Fibroblast of skin of scalp (primary cell): ENCODE measurements at places on chromosomes 16 and 17.

DNA sequence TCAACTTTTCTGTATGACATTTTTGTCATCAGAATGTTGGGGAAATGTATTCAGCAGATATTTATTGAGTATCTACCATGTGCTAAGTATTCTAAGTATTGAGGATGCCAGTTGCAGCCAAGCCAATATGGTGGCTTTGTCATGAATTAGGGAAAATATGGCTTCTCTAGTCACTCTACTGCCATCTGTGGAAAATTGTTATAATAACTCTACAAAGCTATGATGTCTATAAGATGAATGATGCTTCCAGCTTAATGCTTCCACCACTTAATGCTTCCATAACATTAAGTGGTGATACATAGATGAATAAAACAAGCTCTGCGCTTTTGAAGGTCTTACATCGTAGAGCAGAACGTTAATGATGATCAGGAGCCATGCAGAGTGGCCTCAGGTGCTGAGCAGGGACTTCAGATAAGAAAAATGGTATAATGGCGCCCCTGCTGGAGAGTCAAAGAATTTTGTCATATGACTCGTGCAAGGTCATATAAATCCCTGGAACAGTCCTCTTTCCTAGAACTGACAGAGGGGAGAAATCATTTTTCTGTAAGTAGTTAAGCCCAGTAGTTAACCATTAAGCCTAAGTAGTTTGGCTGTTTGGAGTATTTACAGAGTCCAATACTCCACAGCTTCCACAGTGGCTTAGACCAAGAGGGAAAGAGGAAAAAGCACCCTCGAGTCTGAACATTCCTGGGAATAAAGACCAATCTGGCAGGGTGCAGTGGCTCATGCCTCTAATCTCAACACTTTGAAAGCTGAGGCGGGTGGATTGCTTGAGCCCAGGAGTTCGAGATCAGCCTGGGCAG is 2.7 kb upstream of the TMIGD1 start:
- DNase-seq, result peak; percentile 42

- peak; percentile 62 for DNase-seq
Observed at GRCh38 chr17:55513885-55514590, 2.8 kb upstream of the SMIM36 start.

- DNase-seq, result no peak
Observed at GRCh38 chr16:55477736-55478135, 1.3 kb upstream of the MMP2 start.

GRCh38 chr17:80315517-80316182 is 55.0 kb downstream of the RNF213 start:
- no peak for DNase-seq

DNA sequence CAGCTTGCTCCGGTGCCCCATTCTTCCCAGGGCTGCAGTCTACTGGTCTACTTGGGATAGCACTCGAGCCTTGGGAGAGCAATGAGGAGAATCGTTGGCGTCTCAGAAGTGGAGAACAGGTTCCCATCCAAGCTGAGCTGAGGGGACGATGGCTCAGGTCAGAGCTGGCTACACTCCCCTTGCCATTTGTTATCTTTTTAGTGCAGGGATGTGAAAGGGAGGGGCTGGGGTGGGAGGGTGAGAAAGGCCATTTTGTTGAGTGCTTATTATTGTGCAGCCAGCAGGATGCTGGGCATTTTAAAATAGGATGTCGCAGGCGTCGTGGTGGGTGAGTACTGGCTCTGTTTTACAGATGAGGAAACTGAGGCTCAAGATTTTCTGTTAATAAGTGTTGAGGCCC is 410.8 kb downstream of the SNX29 start:
- DNase-seq, result no peak

DNA sequence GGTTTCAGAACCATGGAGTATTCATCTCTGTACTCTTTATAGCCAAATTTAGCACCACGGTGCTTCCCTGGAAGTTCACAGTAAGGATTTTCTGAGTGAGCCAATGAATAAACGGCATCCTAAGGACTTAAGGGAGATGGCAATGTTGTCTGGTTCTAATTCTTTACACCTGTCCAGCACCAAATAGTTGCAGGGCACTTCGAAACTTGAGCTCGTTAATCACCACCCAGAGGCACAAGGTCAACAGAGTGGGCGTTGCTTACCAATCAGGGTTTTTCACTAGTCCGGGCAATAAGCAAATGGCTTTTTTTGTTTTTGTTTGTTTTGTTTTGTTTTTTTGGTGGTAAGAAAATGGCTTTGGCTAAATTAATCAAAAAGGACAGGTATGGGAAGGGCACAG is 28.2 kb upstream of the TMEM220 start:
- no peak for DNase-seq

GRCh38 chr17:34720760-34721159 is 141.4 kb downstream of the TMEM132E start:
- no peak for DNase-seq

DNA sequence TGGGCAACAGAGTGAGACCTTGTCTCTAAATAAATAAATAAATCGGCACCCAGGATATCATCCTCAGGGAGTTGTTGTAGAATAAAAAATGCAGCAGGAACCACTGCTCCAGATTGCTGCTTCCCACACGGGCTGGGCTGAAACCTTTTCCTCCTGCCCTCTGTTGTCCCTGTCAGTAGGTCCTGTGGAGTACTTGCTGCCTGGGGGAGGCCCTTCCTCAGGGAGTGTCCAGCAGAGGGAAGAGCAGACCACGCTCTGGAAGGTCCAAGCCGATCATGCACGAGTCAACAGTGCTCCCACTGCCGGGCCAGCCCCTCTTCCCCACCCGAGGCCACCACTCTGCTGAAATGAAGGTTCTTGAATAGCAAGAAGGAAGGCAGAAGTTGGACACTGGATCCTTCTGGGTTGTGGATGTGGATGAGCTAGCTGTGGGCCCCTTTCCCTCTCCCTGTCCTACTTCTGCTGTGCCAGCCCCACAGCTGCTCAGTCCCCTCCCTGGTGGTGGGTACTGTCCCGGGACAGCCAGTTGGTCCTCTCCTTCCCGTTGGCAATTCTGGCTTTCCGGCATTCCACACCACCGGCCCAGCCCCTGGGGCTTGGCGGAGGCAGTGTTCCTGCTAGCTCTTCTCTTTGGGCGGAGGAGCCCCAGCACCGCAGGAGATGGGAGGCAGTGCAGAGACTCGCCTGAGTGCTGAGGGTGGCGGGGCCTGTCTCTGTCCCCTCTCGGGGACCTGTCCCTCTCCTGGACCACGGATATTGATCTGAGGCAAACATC is 10.8 kb downstream of the CDK5R1 start:
- peak; percentile 56 for DNase-seq

DNA sequence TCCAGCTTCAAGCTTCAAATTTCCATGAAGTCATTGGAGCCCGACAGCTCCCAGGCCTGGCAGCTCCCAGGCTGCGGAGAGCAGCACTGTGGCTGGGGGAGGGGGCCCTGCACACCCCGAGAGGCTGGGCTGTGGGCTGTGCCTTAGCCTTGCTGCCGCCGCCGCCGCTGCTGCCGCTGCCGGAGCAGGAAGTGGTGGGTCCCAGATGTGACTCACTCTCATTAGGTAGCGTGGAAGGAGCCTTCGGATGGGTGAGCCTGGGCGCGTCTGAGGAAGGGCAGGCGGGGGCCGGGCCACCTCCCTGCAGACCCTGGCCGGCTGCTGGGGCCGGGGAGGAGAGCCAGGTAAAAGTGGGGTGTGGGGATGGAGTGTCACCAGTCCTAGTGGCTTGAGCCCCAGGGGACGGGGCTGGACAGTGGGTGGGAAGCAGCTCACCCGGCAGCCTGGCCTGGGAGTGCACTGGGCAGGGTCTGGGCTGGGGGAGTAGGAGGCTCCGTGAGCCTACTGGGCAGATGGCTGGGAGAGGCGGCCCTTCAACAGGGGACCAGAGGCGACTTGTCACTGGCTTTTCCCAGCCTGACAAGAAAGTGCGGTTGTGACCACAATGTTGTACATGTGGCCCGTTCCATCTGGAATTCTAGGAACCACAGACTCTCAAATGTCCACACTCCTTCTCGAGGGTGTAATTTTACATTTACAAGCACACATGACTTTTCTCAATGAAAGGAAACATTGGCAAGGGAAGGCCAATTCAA is at the start of gene ADCY7:
Gene ADCY7 (plus strand): TSS at position 215 of the 755 bp plus-strand sequence. CDS start 21,629 bp downstream, outside the sequence.
- peak; percentile 90 for DNase-seq

- peak; percentile 23 for DNase-seq
Observed at GRCh38 chr17:72193391-72194106, 72.7 kb downstream of the SOX9 start.

- DNase-seq, result no peak
Observed at GRCh38 chr17:55699181-55699860, 23.3 kb downstream of the TMEM100 start.

- DNase-seq, result no peak
Observed at GRCh38 chr17:42608305-42609181, 631 bp downstream of the RETREG3 start.

DNA sequence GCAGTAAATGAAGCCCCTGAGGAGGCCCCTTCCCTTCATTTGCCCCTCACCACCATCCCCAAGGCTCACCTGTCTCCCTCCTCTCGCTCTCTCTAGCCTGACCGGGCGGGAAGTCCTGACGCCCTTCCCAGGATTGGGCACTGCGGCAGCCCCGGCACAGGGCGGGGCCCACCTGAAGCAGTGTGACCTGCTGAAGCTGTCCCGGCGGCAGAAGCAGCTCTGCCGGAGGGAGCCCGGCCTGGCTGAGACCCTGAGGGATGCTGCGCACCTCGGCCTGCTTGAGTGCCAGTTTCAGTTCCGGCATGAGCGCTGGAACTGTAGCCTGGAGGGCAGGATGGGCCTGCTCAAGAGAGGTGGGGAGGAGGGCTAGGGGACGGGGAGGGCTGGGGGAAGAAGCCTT is 21.0 kb downstream of the WNT9B start:
- DNase-seq, result no peak

DNA sequence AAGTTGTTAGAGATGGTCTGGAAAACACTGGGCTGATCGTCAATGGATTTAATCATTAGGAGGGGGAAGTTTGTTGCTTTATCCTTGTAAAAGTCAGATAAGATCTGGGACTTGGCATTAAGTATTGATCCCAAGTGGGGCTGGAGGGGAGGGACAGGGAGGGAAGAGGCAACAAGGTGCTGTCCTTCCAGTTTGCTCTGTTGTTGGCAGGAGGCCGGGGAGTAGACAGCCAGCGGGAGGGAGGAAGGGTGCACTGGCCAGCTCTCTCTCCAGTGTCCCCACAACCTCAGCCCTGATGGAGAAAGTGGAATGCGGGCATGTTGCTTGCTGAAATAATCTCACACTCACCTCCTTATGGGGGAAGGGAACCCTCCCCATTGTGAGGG is 210.2 kb downstream of the CCDC182 start:
- no peak for DNase-seq

DNA sequence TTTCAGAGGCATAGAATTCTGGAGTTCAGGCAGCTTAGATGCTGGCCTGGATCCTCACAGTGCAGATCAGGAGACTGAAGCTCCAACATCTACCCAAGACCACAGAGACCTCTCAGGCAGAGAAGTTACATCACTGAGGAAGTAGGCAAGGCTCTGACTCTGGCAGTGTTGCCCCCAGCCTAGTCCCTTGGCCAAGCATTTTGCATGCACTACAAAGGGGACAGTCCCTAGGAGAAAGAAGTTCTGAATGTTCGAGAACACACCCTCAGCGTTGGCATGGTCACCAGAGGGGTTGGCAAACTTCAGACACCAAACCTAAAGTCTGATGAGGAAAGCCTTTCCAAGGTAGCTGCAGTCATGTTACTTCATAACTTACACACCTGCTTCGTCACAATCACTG is 2.5 kb downstream of the RANBP10 start:
- DNase-seq, result no peak

- peak; percentile 54 for DNase-seq
Observed at GRCh38 chr16:67928561-67929364, 2.9 kb downstream of the CTRL start.

DNA sequence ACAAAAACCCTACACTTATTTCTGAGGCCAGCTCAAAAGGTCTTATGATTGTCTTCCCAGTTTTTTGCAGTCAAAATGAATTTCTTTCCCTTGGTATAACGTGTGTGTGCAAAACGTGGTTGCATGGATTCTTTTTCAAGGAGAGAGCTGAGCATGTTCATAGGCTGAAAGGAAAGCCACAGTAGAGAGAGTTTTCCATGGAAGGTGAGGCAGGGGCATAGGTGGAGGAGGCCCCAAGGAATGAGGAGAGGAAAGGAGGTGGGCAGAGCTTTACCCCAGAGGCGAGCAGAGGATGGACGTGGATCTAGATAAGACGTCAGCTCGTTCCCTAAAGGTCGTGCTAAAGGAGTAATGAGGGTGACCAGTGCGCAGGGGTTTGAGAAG is 22.8 kb downstream of the TRPV2 start:
- no peak for DNase-seq

DNA sequence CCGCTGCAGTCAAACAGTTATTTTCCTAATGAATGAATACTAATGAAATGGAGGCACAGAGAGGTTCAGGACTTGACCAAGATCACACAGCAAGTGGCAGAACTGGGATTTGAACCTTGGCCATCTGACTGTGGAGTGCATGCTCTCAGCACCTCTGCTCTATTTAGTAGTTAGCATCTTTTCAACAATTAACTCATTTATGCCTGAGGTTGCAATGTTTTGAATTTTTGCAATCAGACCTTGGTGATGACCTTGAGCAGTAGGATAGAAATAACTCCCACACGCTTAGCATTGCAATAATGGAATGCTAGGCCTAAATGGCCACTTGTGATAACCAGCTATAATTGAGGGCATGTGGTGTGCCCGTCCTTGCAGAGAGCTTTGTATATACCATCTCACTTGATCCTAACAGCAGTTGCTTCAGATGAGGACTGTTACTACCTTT is 31.0 kb downstream of the NAGPA start:
- DNase-seq, result no peak

DNA sequence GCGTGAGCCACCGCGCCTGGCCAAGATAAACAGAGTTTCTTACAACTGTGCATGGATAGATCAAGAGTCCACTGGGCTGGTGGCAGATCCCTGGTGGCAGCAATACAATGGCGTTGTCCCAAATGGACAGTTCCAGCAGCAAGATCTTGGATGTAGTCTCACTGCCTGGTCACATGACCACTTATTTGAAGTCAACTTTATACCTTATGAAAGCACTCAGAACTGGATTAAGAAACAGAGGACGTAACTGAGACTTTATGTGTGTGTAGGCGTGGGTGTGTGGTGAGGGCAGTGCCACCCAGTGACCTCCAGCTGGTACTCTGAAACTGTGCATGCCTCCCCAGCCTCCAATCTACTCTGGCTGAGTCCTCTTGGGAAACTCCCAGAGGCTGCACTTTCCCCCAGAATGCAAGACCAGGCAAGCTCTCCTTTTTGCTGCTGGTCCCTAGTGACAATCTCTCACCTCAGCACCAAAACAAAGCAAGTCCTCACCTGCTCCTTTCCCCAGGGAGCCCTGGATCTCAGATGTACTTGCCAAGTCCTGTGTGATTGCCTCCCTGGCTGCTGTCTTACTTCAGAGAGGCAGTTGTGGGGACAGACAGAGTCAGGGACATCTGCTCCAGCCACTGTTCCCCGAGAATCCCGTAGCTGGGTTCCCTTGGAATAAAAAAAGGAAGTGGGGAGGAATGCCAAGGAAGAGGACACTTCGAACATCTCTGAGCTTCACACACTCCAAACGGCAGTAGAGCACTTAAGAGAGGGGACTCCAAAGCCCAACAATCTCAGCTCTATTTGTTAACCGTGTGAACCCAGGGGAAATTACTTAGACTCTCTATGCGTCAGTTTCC is 11.7 kb upstream of the ST6GALNAC2 start:
- DNase-seq, result no peak

DNA sequence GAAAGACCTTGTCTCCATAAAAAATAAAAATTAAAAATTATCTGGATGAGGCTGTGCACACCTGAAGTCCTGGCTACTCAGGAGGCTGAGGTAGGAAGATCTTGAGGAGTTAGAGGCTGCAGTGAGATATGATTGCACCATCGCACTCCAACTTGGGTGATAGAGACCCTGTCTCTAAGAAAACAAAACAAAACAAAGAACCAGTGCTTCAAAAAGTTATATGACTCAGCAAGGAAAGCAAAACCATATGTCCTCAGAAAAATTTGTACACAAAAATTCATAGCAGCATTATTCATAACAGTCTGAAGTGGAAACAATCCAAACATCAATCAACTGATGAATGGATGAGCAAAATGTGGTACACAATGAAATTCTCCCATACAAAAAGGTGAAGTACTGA is 48.9 kb downstream of the SLFN5 start:
- DNase-seq, result peak; percentile 80
